ENCODE measurements at places on chromosomes 5 and 9.

DNA sequence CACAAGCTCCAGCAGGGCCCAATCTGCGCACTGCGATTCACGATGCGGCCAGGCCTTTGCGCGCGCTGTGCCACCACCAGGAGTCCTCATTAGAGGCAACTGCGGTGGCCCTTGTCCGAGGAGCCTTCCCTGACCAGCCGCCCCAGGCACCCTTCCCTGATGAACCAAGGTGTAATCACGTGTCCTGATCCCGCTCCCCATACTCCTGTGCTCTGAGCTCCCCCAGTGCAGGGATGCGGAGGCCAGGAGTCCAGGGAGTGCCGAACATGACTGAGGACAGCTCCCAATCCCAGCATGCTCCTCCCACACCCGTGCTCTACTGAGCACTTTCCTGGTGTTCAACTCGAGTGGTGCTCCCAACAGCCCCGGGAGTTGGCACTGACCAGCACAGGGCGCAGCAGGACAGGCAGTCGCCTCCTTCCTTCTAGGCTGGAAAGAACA, 134.8 kb downstream of the ZNF354C start:
- DNase-seq = no peak

DNA sequence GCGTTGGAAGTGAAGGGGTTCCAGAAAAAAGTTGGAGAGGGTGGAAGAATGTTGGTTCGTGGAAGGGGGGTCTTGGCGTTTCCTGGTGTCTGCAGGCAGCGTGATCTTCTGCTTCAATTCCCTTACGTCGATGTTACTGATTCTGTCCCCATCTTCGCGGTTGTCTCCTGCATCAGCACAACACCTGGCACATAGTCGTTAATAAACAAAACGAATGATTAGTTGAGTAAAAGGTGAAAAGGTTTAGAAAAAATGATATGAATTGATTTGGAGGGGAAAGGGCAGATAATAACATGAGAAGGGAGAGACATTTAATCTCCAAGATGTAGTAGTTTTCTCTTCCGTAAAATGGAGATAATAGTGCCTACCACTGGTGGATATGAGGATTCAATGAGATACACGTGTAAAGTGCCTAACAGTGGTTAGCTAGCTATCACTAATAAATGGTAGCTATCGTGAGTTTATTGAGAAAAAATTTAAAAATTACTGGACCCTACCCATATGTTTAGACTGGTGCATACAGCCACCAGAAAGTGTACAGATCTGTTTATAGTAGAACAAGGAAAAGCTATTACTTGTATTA, 556 bp downstream of the MTREX start:
- DNase-seq = no peak

DNA sequence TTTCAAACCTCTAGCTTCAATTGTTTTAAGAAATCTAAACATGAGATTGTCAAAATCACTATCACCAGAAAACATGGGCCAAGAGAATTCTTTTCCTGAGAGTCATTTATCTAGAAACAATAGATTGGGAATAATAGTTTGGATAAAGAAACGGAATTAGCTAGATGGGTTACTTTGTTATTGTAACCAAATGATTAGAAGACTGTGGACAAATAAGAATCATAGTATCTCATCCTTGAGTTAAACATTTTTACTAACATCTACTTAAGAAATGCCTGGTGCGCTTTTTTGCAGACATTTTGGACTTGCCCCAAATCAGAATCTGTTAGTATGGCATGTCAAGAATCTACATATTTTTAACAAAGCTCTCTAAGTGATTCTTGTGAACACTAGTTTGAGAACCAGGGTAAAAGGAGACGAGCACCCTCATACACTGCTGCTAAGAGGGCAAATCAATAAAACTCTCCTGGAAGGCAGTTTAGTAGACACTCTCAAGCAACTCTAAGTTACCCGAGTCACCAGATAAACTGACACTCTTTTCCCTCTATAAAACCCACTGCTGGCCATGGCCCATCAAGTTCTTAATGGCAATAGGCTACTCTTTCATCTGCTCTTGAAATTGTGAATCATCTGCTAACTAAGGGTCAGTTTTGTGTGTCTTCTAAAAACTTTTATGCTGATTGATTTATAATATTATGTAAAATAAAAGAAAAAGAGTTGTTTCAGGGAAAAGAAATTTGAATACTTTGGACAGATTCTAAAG, 39.1 kb downstream of the TPD52L3 start:
- no peak for DNase-seq

GRCh38 chr9:85995599-85995998, 54.7 kb downstream of the NAA35 start:
- DNase-seq = no peak

DNA sequence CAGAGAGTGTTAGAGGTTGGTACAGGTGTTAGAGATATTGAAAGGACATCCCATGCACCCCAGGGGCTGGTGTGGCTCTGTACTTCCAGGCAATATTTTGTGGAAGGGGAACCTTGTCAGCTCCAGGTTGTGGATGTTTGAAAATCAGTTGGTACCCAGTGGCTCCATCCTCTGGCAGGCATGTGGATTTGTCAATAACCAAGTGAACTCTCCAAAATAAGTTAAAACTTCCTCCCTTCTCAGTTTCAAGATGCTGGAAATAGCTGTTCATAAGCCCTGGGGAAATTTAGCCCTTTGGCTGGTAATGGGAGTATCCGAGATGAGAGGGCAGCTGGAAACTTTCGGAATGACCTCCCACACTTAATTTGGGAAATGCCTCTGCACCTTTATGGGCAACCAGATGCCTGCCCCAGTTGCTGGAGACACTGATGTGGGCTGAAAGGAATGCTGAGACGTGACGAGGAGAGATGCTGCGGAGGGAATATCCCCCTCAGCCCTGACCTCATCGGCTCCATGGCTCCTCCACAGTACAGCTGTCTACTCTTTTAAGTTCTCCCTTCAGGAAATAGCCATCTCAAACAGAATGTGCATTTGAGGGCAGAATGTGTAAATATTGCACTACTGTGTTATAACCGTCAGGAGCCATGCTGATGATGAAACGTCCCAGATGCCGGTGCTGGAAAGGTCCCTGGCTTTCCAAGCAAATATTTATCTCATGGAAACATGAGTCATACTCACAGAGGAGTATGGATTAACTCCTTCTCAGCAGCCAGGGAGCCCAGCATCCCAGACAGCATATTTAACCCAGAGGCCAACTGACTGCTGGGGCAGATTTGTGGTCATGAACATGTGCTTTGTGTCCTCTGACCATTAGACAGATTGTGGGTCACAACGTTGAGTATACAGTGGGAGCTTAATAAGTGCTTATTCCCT, 29.5 kb downstream of the TGFBI start:
- no peak for DNase-seq

DNA sequence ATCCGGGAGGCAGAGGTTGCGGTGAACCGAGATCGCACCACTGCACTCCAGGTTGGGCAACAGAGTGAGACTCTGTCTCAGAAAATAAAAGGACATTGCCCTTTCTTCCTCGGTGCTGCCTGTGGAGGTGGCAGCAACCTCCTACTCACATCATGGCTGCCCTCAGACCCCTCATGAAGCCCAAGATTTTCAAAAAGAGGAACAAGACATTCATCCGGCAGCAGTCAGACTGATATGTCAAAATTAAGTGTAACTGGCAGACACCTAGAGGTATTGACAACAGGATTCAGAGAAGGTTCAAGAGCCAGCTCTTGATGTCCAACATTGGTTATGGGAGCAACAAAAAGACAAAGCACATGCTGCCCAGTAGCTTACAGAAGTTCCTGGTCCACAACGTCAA, 12.6 kb upstream of the PAX5 start:
- no peak for DNase-seq

- no peak for DNase-seq
Measured at GRCh38 chr9:81829195-81829882, 98.9 kb upstream of the SPATA31D4 start.

- no peak for DNase-seq
Measured at GRCh38 chr5:60698336-60698735, 1.6 kb downstream of the DEPDC1B start.

DNA sequence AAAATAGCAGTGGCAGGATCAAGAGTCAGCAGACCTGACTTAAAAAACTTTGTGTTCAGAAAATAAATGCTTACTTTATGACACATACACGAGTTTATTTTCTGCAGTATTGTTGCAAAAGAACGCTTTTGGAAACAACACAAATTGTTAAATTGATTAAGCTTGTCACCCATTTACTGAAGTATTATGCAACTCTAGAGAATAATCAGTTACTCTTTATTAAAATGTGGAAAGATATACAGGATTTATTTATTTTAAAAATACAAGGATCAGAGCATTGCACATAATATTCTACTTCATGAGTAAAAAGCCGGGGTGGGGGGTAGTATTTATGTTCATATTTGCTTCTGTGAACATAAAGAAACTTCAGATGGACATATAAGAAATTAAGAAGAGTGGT, 20.0 kb downstream of the FYB1 start:
- no peak for DNase-seq

DNA sequence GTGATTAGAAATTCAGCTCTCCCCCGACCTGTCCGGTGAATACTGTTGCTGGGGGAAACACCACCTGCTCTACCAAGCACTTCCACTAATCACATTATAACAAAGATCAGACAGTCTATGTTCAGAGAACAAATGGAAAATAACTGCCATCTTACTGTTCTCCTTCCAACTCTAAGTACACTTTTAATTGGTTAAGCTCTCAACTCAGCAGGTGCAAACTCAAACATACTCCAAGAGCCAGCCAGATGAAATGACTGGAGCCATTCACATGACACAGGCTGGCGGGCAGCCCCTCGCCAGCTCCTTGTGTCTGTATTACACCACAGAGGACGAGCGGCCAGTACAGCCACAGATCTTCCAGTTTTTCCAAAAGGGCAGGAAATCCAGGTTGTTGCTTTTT, 16.1 kb downstream of the LIFR start:
- DNase-seq = no peak

DNA sequence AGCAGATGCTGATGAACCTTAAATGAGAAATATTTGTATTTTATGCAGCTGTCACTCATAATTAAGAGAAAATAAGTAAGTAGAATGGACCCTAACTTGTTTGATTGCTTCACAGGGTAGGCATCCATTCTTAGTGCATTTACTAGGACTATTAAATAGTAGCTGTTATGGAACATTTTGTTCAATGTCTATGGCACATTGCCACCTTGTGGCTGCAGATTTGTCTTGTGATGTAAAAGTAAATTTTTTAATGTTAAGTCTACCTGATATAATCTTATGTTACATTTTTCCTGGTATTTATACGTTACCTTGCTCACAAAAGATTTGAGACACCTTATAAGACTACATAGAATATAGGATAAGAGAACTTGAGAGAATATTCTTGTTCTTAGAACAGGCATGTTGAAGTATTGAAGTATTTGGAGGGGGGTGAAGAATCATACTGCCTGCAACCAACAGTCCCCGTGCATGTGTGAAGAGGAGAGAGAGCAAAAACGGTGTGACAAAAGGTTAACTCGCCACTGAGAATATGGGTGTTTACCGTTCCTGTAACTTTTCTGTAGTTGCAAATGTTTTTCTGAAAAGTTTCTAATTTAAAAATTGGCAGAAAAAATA, 161.1 kb downstream of the MAST4 start:
- DNase-seq = no peak

- DNase-seq = no peak
Measured at GRCh38 chr9:86238861-86239770, 20.3 kb downstream of the C9orf153 start.

- no peak for DNase-seq
Measured at GRCh38 chr5:90294604-90295003, 115.0 kb downstream of the CETN3 start.

GRCh38 chr9:130834371-130835336, at the start of gene ABL1:
Gene ABL1, plus strand, starts transcription at chr9:130835254. Its CDS starts 193 bp downstream, at chr9:130835447.
- peak; percentile 87 for DNase-seq

- DNase-seq = no peak
Measured at GRCh38 chr9:123276551-123276950, 8.2 kb upstream of the STRBP start.

- DNase-seq = no peak
Measured at GRCh38 chr5:38022631-38023030, 182.8 kb upstream of the GDNF start.

DNA sequence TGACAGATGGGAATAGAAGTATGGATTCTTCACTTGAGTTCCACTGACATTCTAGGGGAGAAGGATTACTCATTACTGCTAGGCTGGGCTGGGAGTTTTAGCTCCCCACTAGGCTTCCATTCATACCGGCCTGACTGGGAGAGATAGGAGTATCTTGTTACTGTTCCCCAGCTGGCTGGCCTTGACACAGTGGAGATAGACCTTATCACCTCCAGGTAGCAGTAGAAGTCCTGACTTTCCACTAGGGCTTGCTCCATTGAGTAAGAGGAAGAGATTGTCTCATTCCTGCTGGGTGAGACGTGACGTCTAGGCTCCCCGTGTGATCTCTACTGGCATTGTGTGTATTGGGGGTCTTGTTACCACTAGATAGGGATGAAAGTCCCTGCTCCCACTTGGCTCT, 156.4 kb downstream of the CACNA1B start:
- DNase-seq = no peak

DNA sequence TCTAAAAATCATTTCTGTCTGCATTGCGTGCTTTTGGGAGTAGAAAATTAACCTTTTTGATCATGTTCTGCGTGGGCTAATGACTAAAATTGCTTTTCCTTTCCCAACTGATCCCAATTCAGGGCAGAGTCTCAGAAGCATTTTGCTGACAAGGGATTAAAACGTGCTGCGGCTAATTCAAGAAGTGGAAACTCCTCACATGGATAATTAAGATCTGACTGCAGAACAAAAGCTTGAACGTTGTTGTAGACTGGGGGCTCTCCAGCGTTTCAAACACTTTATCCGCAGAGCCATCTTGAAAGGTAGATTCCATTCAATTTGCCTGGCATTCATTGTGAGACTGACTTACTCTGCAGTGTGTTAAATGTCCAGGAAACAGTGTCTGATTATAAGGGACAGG, 485.3 kb upstream of the DMAC1 start:
- no peak for DNase-seq

DNA sequence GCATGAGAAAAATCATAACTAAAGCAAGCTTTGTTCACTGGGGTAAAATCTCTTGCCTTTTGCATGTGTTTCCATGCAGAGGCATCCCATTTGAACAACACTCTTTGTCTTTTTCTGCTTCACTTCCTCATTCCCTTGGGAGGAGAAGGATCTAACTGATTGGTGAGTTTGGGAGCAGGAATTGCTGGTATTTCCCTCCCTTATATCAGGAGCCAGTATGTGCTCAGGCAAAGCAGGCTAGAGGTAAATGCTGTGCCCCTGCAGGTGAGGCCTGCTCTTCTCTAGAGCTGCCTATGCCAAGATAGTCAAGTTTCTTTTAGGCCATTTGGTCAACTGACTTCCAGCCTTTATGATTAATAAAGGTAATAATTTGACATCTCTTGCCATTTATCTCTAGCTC, 179.9 kb downstream of the COX7C start:
- DNase-seq = no peak
